Smooth muscle cell of the coronary artery (primary cell): ENCODE measurements at places on chromosomes 6 and 20. TPM values are rescaled to one million over a fixed set of nuclear protein-coding genes. Genes with fewer than 3 reads are reported as not detected.

The PNLDC1 gene
- total RNA-seq: 0.23 TPM in 1 of 2 replicates, not detected in the other

The CASS4 gene
- total RNA-seq: 0.12 and 0.38 TPM in 2 replicates

The MOXD1 gene
- total RNA-seq: 1.4 and 81.2 TPM in 2 replicates

The PAX1 gene
- not detected in 2 replicates for total RNA-seq

The TRAM2 gene
- total RNA-seq: 58.9 and 74.5 TPM in 2 replicates

The PTK6 gene
- under 0.01 TPM in 1 of 2 replicates, not detected in the other for total RNA-seq

The GCM1 gene
- total RNA-seq: not detected in 2 replicates
